CD4-positive, alpha-beta T cell treated with Interferon gamma for 1 hour (primary cell): ENCODE measurements at places on chromosomes 4 and X.

DNA sequence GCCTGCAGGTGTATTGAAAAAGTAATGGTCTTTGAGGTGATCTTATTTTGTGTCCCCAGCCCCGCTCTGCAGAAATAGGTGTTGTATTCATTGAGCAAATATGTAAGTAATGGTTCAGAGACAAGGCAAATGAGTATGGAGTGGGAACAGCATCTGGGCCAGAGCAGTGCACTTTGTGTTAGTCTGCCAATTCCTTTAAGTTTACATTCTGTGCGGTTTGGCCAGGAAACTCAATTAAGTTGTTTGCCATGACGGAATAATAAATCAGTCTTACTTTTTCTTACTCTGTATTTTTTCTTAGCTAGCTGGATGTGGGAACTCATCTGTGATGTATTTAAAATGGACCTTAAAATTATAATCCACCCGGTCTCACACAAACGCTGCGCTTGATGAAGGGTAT is 12.6 kb downstream of the DCLK2 start:
- no peak for DNase-seq

DNA sequence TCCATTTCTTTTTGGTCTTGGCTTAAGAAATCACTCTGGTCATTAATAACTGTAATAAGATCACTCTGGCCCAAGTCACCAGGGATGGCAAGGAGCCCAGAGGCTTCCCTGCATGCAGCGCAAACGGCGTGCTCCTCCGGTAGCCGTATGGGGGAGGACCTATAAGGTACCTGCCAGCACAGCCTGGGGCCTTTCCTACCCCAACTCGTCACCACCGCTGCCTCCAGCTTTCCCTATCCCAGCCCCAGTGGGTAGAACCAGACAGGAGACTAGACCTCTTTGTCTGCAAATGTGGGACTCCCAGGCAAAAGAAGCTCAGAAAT is 25.9 kb downstream of the HAND2 start:
- no peak for DNase-seq

- DNase-seq = no peak
Observed at GRCh38 chr4:152281822-152282221, 254.1 kb downstream of the FBXW7 start.

- DNase-seq = no peak
Observed at GRCh38 chrX:70754169-70754848, 154.2 kb downstream of the TEX11 start.

DNA sequence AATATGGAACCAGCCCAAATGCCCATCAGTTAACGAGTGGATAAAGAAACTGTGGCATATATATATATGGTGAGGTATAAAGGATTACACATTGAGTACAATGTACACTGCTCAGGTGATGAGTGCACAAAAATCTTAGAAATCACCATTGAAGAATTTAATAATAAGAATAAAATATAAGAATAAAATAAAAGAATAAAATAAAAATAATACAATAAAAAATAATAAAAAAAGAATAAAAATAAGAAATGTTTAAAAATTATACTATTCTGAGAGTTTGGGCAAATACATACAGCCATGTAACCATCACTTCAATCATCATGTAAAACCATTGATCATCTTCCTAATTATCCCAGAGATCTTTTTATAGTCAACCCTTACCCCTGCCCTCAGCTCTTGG is 173.5 kb downstream of the AWAT2 start:
- no peak for DNase-seq

DNA sequence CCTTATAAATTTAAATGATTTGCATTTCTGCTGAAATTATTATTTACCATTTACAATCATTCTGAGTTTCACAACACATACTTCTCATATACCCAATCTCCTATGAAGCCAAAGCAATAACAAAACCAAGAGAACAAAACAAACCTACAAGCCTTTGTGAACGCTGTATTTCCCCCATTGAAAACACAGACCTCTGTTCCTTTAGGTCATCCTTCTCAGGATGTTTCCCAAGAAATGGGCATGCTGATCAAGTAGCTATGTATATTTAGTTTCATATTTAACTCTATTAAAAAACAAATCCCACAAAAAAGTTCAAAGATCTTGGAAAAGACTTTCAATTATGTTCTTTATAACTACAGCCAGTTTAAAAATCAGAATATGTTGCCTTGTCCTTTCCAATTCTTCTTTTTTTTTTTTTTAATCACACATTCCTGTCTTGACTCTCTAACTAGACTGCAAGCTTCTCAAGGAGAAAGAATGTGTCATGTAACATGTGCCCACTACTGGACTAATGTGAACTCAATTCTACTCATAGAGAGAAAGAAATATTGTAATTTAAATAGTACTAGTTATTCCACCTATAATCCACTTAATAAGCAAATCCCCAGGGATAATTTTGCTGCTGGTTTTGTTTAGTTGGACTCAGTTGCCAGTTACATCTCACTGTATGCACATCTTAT is 84.3 kb upstream of the PRSS48 start:
- no peak for DNase-seq

DNA sequence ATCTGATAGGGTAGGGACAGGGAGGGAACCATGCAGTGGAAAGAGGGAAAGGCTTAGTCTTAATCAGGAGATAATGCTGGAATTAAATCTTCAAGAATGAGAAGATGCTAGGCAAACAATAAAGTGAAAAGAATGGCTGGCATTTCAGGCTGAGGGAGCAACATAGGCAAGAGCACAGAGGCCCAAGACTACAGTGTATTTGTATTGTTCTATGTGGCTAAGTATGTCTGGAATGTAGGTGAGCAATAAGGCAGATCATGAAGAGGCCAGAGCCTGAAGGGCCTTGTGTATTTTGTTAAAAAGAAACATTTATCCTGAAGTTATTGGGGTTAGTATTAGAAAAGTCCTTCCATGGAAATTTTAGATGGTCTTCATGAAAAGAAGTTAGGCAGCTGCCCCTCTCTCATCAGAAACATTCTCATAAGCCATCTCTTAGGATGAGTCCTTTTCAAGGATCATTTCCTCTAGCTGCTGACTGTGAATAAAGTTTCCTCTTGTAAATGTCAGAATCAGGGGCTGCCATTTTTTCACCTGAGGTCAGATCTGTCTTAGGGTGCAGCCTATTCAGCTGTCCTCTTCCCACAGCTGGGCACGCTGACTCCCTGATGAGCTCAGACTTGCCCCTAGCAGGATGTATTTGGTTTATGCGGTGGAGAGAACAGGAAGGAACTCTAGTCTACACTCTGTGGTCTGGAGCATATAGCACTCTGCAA is 46.3 kb downstream of the ATP10D start:
- peak; percentile 56 for DNase-seq

DNA sequence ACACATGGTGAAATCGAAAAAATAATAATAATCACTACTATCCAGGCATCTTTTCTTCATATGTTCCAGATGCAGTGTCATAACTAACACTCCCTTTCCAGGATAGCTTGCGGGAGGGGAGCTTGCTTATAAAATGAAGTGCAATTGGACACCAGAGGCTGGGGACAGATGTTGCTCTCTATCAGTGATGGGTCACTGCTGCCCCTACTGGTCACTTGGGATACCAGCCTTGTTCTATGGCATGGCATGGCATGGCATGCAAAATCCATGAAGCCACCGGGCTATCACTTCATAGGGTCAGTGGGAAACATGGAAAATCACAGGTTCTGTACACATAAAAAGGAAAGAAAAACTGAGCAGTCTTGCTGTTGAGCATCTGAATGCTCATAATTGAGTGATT is 168.1 kb downstream of the GLRA2 start:
- no peak for DNase-seq

GRCh38 chr4:157957905-157958304 is 214.9 kb downstream of the GASK1B start:
- no peak for DNase-seq

GRCh38 chrX:132365490-132365889 is 123.3 kb downstream of the MBNL3 start:
- no peak for DNase-seq

DNA sequence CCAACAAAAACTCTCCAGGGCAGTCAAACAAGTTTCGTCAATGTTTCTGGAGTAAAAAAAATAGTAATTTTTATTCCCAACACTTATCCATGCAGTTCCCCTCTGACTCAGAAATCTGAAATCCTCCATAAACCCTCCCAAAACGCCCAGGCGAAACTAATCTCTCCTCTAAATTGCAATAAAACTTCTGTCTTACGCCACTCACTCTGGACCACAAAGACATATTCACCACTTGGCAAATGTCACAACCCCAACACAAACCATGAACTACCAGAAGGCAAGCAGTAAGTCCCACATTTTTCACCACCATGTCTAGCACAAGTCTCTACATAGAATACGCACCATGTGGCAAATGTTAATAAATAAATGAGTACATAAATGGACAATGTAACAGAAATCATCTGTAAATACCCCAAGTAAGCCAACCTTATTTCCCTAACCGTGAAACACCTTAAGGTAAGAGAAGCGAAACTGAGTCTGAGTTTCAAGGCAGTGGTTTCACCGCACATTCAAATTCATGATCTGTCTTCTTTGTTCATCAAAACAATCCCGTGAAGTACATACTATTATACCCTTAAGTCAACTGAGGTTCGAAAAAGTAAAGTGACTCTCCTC is 1.6 kb downstream of the PAPSS1 start:
- no peak for DNase-seq

DNA sequence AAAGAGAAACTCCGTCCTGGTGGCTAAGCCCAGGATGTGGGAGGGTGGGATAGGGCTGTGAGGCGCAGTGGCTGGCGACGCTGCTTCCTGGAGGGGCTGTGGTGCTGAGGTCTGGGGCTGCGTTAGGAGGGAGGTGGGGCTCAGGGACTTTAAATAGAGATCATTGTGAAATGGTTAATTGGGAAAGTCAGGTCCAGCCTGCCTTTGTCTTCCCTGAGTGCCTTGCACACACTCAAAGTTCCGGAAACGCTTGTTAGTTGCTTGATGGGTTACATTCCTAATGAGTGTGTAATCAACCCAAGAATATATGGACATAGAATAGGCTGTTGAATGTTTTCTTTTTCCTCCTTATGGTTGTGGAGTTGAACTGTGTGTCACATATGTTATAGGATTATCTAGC is 55.7 kb upstream of the CLDN34 start:
- DNase-seq = no peak

GRCh38 chrX:120309873-120310705 is 1.2 kb downstream of the TMEM255A start:
- DNase-seq = no peak

DNA sequence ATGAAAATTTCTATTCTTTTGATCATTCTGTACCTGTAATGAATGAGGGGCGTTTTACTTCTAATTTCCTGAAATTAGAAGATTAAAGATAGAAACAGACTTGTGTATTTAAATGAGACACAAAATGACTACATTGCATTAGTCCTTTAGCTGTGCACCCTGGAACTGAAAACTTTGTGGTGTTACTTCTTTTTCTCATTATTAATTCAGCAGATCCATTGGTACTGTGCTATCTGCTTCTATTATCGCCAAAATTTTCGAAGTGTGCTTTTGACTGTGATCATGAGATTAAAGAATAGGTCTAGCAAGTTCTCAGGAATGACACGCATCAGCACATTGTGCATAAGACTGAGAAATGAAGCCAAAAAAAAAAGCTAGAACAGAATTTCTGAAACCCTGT is 1938.9 kb upstream of the TENM3 start:
- DNase-seq = no peak

GRCh38 chrX:42047886-42048285 is 124.5 kb upstream of the CASK start:
- no peak for DNase-seq

DNA sequence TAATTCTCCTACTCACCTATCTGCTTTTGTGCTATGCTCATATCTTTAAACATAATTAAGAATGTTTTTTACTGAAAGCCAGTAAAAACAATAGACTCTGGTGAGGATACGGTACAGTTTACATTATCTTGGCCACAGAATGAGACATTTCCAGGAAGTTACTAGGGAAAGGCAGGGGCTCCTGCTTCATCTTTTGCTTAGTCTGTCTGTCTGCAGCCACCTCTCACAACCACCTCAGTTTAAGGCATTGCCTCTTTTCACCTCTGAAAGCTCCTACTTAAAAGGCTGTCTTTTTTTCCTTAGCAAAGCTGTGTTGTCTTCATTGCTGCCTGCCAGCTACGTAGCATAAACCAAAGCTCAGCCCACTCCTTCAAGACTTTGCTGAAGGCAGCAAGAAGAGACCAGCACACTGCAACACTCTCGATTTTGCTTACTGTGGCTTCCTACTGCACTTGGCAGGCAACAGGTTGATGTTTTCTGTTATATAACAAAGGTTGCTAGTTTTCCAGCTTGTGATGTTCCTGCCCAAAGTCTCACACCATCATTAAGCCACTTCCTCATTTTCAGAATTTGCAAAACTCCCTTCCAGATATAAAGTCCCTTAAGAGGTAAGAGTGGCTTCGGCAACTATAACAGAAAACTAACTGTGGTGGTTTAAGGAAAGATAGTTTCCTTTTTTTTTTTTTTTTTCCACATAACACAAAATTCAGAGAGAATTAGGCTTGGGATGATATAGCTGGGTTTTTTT is 432.9 kb downstream of the GRXCR1 start:
- no peak for DNase-seq

- DNase-seq = no peak
Observed at GRCh38 chr4:127586922-127587571, 45.7 kb upstream of the INTU start.

- DNase-seq = no peak
Observed at GRCh38 chrX:8201896-8202331, 30.8 kb upstream of the VCX2 start.
